ENCODE measurements at places on chromosomes 3 and 15. TPM values are rescaled to one million over a fixed set of nuclear protein-coding genes. Genes with fewer than 3 reads are reported as not detected.

DNA sequence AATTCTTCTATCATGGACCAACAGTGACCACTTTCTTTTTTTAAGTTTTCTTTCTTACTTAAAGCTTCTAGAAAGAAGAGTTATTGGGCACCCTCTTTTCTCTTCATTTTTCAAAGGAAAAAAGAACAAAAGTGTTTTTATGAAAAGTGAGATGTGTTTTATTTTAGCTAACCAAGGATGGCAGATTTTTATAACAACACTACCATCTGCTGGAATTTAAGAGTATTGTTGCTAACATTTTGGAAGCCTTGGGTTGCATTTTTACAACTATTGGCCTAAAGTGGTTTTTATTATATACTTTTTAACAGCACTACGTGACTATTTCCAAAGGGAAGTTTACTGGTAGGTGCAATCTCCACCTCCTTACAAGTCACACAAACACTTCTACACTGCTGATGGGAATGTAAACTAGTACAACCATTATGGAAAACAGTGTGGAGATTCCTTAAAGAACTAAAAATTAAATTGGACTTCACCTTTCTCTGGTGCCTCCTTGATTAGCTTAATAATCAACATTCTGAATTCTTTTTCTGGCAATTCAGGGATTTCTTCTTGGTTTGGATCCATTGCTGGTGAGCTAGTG lies 237.7 kb upstream of the AGTR1 start:
- DNase-seq: no peak

GRCh38 chr3:133995264-133995663 lies 34.5 kb downstream of the SLCO2A1 start:
- no peak for DNase-seq

GRCh38 chr15:89731275-89731674 lies 19.8 kb downstream of the MESP1 start:
- DNase-seq: no peak

GRCh38 chr15:70166506-70167087 lies 68.9 kb upstream of the TLE3 start:
- DNase-seq: no peak

- DNase-seq: no peak
Observed at GRCh38 chr3:98291332-98291957, 9.1 kb downstream of the OR5H2 start.

DNA sequence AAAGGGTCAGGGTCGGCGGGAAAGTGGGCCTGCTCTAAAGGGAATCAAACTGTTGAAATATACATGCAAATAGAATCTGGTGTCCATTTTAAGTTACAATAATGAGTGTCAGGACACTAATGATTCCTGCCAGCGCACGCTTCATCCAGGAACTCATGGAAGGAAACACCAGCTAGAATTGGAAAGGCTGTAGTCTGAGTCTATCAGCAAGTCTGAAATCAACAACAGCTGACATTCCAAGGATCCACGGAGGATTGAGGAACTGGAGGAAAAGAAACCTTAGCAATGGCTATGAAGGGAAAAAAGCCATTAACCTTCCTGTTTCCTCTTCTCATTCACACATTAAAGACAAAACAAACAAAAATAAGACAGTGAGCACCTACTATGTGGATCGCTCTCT lies 1063.1 kb downstream of the NTRK3 start:
- no peak for DNase-seq

GRCh38 chr15:67781907-67782690 lies 43.2 kb upstream of the SKOR1 start:
- DNase-seq: no peak

GRCh38 chr3:183641882-183642281 lies 6.5 kb downstream of the KLHL24 start:
- DNase-seq: no peak

DNA sequence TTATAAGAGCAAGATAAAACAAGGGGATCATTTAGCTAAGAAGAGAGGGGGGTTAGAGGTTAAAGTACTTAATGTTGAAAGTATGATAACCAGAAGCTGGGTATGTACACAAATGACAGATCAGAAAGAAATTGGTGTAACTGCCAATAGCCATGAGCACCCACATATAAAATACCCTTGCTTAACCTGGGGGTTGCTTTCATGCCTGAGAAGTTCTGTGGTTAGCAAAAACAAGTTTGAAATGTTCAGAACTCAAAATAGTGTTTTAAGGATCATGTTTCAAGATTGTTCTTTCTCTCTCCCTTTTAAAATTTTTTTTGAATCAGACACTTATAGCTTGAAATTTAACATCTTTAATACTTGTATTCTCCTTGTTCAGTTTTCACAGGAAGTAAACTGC lies 321.4 kb upstream of the GBE1 start:
- no peak for DNase-seq

GRCh38 chr15:39770748-39771689 lies 11.6 kb downstream of the FSIP1 start:
- no peak for DNase-seq

- DNase-seq: peak; percentile 86
Observed at GRCh38 chr15:52078876-52079700, 33.5 kb downstream of the BCL2L10 start.

DNA sequence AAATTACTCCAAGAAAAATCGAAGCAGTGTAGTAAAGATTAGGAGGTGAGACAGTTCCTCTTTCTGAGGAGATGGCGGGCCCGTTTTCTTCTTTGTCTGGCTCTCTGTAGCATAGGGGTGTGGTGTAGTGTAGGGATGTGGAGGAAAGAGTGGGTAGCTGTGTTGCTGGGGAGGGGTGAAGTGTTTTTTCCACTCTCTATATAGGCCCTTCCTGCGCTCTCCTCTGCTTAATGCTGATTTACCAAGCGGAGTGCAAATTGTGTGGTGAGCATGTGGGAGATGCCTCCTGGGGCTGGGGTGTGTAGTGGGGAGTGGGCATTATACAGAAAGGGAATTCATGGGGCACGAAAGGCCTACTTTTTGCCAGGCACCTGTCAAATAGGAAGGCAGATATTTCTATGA lies 94.9 kb downstream of the ST6GAL1 start:
- DNase-seq: peak; percentile 64

- DNase-seq: no peak
Observed at GRCh38 chr3:78994174-78995027, 773.4 kb downstream of the ROBO1 start.

- DNase-seq: no peak
Observed at GRCh38 chr3:177629276-177629675, 432.0 kb upstream of the TBL1XR1 start.

DNA sequence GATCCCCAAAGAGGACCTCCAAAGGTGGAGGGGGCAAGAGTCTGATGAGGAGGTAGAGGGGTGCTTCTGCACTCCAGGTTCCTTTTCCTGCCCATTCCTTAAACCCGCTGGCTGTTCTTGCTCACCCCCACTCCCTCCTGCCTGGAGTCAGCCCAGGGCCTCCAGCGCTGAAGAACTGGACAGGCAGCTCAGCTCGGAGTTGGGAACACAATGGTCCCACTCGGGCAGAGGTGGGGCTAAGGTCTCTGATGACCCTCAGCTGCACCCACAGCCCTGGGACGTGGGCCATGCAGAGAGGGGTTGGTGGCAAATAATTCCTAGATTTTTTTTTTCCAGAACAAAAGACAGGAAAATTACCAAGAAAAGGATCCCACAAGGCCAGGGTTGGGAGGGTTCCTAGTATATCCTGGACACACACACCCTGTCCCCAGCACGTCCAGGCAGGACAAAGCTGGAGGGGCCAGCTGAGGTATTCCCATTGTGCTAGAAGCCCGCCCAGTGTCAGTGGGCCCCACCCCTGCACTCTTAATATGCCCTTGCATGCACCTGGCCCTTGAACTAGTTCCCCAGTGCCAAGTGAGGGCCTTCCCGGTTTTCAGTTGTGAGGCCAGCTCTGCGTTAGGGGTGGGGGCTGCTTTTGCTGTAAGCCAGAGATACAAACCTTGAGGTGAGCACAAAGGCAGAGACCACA lies 22.1 kb upstream of the IP6K2 start:
- DNase-seq: no peak

- DNase-seq: no peak
Observed at GRCh38 chr3:35223632-35224394, 415.5 kb upstream of the ARPP21 start.

DNA sequence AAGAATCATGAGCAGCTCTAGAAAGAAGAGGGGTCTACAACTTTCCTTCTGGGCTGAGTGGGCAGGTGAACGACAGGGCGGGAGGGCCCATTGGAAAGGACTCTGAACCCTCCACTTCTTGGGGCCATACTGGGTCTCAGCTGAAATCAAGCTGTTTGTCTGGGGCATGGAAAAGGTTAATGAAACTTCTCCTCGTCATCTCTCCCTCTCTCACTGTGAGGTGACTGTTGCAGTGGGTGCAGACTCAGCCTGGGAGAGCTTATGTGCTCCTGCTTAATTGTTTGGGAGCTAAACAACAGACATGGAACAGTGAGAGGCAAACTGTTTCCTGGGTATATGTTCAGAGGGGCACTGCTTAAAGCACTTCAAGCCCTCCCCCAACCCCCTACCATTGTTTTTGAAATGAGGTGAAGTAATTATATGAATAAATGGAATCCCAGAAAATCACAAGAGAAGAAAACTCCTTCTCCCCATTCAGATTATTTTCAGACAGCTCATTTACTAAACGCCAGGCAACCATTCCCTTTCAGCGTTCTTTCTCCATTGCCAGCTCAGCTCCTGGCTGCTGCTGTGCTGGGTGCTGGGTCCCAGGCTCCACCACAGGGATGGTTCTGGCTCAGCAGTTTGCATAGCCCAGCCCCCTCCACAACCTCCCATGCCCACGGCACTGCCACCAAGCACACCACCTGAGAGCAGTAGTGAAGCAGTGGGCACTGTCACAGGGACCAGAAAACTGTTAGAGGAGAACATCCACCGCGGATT lies 444.9 kb upstream of the TBL1XR1 start:
- DNase-seq: no peak

DNA sequence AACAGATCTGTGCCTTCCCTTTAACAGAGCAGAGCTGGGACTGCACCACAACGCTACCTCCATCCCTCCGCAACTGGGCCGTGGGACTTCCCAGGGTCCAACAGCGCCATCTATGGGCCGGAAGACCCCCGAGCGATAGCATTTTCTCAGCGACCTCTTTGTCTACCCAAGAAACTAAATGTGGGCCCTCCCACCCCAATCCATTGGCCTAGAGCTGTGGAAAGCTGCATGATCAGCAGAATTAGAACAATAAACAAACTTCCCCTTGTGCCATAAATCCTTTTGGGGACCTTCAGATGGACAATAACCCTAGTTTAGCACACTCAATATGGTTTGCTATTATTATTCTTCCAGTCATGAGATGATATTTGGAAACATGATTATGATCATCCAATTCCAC lies 74.8 kb upstream of the NTRK3 start:
- DNase-seq: peak; percentile 61

DNA sequence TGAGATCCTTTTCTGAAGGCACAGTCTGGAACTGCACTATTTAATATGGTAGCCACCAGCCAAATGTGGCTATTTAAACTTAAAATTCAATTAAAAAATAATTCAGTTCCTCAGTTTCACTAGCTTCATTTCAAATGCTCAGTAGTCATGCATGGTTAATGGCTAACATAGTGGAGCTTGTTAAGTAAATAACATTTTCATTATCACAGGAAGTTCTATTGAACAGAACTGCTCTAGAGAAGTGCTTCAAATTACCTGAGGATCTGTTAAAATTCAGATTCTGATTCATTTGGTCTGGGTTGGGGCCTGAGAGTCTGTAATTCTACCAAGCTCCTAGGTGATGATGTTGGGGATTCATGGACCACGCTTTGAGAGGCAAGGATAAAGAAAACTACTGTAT lies 109.6 kb upstream of the THRB start:
- DNase-seq: no peak

DNA sequence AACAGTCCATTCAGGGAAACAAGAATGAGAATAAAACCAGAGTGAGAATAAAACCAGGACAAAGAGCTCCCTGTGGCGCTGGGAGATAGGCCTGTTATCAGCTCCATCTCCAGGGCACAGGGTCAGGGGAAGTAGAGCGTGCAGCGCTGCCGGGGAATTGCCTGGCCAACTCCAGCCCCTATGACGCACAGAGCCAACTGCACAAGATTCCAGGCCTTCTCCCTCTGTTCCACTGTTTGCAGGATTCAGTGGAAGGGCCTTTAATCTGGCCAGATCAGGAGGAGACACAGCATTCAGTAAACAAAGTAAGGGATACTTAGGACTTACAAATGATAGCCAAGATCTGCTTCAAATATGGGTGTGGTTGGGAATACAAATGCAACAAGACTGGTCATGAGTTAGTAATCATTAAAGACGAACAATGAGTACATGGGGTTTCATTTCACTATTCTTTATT lies 49.4 kb downstream of the ITGB5 start:
- DNase-seq: no peak

GRCh38 chr3:171782617-171783016 lies 27.7 kb downstream of the PLD1 start:
- DNase-seq: no peak

DNA sequence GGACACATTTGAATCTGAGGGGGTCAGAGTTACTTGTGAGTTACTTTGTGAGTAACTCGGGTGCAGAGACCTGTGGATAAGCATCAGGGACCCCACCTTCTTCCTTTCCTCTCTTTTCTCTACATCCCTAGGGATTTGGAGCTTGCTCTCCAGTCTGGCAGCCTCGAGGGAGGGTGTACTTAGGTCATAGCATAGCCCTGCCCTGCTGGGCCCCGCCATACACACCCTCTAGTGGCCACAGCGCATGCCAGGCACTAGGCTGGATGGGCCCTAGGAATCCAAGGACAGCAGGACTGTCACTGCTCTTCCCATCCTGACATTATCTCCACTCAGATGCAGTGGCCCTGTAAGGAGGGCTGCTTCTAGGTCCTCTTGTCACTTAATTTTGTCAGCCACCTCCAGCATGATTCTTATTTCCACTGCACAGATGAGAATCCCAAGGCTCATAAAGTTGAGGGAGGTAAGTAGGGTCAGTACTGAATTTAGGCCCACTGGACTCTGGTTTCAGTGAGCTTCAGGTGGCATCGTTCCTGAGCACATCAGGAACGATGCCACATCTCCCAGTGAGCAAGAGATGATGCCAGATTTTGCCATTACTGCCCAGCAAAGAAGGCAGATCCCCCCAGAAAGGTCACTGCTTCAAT lies 3.6 kb upstream of the SMAD6 start:
- DNase-seq: peak; percentile 39

ARNT2 gene
- not detected for total RNA-seq

GP9 gene
- total RNA-seq: not detected

SORD gene
- 7.1 TPM for total RNA-seq

SAXO2 gene
- 1.6 TPM for total RNA-seq

FBXW12 gene
- not detected for total RNA-seq

ITIH1 gene
- not detected for total RNA-seq

PLXNB1 gene
- 1.7 TPM for total RNA-seq

WNT5A gene
- total RNA-seq: not detected

C3orf20 gene
- 0.11 TPM for total RNA-seq

SYNM gene
- total RNA-seq: 0.18 TPM

OR5K2 gene
- not detected for total RNA-seq

MCF2L2 gene
- total RNA-seq: 7.2 TPM

Data from activated CD8-positive, alpha-beta T cell treated with anti-CD3 and anti-CD28 coated beads, Interleukin-2, amount 10 ng/mL, durations not matched to agents 7 days and 5 days (primary cell).